ENCODE measurements at places on chromosomes 16 and 17.

GRCh38 chr17:81703747-81704654 is 834 bp downstream of the MRPL12 start:
- DNase-seq: no peak

GRCh38 chr16:30376461-30376902 is 1.9 kb downstream of the MYL11 start:
- DNase-seq: no peak

DNA sequence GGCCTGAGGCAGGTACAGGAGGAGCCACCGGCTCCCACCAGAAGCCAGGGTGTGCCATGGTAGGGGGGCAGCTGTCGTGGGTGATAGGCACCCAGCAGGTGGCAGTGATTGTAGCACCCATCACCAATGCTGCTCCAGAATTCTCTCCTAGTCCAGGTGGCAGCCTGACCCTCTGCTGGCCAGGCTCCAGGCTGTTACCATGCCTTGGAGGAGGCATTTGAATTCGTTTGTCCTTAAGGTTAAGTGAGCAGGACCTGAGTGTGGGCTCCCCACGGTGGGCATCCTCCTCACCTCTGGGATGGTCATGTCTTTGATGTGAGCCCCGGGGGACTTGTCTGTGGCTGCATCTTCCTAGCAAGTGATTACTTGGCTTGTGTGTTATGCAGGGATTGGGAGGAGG is 59.4 kb downstream of the RGS9 start:
- no peak for DNase-seq

GRCh38 chr17:44210342-44211192 is 8.9 kb downstream of the UBTF start:
- DNase-seq: peak; percentile 52

DNA sequence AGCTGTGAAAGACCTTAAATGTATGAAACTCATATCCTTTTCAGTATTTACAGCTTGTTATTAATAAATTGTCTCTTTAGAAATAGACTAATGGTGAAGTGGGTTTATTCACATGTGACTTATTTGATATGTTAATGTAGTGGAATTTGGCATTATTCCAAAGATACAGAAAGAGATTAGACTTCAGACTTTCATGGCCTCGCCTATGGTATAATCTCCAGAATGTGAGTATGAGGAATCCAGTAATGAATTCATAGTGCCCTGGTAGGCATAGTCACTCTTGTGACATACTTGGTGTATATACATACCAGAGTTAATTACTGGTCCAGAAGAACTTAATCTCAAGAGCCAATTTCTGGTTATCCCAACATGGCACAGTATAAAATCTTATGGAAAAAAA is 72.7 kb downstream of the OMG start:
- DNase-seq: no peak

GRCh38 chr16:27472091-27473020 is 70.4 kb downstream of the IL21R start:
- DNase-seq: no peak

- DNase-seq: no peak
These were observed 187.7 kb downstream of the XYLT1 start for GRCh38 chr16:17283016-17283415.

DNA sequence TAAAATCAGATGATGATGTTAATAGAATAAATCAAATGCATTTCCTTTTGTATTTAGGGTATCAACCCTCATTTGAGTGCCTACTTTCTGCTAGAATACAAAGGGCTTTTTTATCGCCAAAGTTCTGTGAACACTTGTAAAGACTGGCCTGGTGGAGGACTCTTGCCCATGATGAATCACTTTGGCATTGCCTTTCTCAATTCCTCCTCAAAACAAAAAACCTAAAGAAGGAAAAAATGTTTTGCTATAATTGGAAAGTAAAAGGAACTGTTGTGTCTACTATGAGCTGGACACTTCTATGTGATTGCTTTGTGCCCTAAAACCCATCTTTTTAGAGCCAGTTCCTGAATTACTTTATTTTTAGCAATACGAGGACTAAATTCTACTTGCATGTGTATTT is 13.0 kb upstream of the DHRS11 start:
- peak; percentile 48 for DNase-seq

- no peak for DNase-seq
These were observed 934 bp downstream of the MAP2K6 start for GRCh38 chr17:69415431-69415830.

DNA sequence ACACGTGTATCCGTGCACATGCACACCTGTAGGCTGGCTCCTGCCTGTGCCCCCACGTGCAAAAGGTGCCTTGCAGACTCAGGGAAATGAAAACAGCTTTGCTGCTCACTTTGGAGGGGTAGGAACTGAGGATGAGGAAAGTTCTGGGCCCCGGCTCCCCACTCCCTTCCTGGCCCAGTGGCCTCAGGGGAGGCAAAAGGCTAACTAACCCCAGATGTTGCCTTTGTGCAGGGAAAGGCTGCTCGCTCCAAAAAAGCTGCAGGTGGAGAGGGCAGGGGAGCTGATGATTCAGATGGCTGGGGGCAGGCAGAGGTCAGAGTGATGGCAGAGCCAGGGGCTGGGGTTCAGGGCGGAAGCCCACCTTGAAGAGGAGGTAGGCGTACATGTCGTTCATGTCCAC is 12.4 kb downstream of the PLCD3 start:
- no peak for DNase-seq
